Left renal cortex interstitium (tissue), 4 donors: ENCODE measurements at places on chromosomes 1 and 21. TPM values are rescaled to one million over a fixed set of nuclear protein-coding genes. Genes with fewer than 3 reads are reported as not detected.

DNA sequence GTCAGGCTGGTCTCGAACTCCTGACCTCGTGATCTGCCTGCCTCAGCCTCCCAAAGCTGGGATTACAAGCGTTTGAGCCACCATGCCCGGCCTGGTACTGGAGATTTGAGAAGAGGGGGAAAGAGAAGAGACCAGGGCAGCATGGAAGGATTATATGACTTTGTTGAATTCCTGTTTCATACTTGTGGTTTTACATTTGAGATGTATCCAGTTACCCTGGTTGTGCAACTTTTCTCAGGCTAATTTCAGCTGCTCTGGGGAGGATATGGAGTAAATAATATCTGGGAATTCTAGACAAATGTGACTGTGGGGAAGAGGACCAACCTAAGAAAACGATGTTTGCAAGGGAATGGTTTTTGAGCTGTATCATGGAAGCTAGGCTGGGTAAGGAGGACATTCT is 89.5 kb upstream of the GREM2 start:
- DNase-seq: no peak

DNA sequence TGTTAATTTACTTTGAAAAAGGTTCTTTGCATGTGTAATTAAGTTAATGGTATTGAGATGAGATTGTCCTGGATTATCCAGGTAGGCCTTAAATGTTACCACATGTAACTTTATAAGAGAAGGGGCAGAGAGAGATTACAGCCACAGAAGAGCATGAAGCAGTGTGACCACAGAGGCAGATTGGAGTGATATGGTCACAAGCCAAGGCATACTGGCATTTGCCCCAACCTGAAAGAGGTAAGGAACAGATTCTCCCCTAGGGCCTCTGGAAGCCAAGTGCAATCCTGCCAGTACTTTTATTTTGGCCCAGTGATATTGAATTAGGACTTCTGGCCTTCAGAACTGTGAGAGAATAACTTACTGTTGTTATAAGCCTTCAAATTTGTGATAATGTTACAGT is 23.0 kb downstream of the RNF2 start:
- DNase-seq: no peak

- no peak for DNase-seq
Measured at GRCh38 chr1:60936591-60937342, 145.6 kb upstream of the NFIA start.

GRCh38 chr1:229664133-229664689 is 38.2 kb downstream of the URB2 start:
- DNase-seq: no peak

- no peak for DNase-seq
Measured at GRCh38 chr21:45531393-45532215, 10.6 kb downstream of the SLC19A1 start.

DNA sequence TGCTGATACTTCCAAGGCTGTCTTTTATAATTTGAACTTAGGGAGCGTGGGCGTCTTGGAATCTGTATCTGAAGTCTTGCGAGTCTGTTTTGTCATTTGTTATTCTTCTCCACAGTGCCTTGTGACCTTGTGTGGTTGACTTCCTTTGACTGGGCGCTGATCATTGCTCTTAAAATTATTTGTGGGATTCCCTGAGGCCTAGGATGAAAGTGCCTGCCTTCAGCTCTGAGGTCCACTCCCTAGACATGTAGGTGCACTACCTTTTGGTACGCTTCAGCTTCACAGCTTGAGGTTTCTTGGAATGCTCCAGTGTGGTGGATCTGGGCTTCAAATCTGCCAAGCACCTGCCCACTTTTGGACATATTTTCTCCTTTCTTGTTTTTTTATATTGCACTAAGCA is 50.2 kb upstream of the IGSF5 start:
- no peak for DNase-seq

DNA sequence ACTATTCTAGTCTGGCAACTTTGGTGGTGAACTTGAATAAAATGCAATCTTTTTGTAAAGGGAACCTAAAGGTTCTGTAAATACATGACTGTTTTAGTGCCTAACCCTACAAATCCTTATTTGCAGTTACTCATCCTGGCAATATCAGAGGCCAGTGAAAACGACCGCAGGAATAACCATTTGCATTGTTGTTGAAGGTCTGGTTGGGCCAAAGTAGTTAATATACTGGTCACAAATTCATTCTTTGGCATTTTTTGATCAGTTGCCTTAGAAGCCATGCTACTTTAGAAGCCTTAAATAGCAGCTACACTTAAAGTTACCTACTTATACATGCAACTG is 93.7 kb downstream of the AHCTF1 start:
- no peak for DNase-seq

- DNase-seq: no peak
Measured at GRCh38 chr21:38913120-38913892, 107.6 kb downstream of the ETS2 start.

DNA sequence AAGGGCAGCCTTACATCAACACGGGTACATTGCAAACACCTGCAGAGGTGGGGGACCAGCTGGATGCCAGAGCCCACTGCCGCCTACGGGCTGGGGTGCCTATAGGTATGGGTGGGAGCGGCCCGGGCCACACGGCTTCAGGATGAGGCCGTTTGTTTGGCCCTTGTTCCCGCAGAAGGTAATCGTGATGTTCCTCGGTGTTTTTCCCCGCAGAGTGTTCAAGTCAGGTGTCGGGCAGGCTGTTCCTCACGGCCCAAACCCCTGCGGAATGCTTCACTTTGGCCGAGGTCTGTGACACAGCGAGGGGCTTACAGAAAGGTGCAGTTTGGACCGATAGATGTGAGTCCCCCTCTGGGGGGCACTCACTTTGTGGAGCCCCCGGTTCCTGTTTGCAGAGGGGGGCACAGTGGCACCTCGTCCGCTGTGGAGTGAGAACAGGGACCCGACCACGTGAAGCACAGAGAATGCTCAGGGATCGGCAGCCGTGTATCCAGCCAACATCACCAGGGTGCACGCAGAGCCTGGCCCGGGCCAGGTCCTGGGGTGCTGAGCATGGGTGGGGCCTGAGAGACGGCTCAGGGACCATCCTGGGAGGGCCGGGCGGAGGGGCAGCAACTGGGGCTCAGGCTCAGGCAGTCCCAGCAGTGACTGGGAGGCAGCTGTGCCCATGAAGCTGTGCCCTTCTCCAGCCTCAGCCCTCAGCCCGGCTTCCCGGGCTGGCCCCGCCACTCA is 453 bp upstream of the TTLL10 start:
- DNase-seq: no peak

- no peak for DNase-seq
Measured at GRCh38 chr21:42094811-42095210, 23.7 kb downstream of the UMODL1 start.

DNA sequence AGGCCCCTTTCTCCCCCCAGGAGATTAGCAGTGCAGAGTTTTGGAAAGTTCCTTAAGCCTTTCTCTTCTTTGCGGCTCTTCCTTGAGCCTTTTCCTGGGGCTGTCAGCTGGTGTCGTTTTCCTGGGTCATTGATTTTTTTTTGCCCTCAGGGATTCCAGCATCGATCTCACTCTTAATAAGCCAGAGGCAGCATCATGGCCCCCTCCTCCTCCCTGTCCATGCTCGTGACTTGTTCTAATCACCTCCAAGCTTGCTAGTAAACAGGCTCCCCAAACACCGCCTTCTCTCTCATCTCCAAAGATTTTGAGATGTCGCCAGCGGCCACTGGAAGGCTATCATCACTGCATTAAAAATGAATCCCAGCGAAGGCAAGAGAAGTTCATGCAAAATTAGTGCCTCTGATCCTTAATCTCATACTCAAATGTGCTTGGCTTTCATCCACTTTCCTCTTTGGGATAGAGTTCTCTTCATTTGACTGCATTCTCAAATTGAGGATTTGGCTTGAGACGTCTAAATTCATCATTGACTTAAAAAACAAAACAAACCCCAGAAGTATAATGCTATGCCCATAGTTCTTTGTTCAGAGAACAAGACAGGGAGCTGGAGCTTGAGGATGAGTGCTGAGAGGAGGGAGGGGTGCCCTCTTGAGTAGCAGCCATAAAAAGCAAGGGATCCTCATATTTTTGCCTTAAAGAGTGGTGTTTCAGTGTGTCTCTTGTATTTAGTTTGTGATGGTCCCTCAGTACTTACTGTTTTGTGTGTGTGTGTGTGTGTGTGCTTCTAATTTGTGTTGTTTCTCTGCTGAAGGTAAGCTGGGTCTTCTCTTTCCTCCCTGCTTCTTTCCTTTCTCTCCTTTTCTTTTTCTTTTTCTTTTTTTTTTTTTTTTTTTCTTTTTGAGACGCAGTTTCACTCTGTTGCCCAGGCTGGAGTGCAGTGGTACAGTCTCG is 3.2 kb downstream of the EVA1C start:
- DNase-seq: no peak

DNA sequence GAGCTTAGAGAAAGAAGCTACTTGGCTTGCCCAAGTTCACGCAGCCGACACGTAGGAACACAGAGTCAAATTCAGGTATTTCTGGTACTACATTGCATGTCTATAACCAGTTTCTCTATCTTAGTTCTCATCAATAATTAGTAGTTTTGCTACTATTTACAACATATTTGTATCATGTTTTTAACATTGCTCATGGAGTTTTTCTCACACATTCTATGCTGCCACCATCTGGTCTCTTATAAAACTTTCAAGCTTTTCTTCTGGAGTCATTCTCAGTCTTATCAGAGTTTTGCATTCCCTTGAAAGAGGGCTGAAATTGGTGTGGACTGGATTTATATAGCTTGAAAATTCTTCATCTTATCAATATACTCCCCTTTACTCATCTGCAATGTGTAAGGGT is 118.8 kb upstream of the PALMD start:
- no peak for DNase-seq

- no peak for DNase-seq
Measured at GRCh38 chr1:1782399-1783221, 4.3 kb upstream of the NADK start.

- no peak for DNase-seq
Measured at GRCh38 chr1:116667078-116667574, 407 bp downstream of the IGSF3 start.

DNA sequence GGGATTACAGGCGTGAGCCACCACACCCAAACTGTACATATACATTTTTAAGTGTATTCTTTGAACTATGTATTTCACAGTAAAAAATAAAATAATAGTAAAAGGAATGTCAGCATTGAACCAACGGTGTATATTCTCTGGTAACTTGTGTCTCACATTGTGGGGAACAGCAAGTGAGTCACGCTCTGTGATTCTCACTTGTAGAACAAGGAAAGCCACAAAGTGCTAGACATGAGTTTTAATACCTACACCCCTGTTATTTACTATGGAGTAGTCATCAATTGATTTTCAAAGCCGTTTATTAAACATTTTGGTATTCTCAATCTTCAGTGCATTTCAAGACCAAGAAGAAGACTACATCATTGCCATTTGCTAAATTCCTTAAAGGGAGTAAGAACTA is 197.2 kb downstream of the GPATCH2 start:
- DNase-seq: no peak

- DNase-seq: no peak
Measured at GRCh38 chr1:201354901-201355295, 22.6 kb downstream of the TNNT2 start.

GRCh38 chr1:43836267-43836951 is 97.2 kb upstream of the ARTN start:
- peak; percentile 26 for DNase-seq

DNA sequence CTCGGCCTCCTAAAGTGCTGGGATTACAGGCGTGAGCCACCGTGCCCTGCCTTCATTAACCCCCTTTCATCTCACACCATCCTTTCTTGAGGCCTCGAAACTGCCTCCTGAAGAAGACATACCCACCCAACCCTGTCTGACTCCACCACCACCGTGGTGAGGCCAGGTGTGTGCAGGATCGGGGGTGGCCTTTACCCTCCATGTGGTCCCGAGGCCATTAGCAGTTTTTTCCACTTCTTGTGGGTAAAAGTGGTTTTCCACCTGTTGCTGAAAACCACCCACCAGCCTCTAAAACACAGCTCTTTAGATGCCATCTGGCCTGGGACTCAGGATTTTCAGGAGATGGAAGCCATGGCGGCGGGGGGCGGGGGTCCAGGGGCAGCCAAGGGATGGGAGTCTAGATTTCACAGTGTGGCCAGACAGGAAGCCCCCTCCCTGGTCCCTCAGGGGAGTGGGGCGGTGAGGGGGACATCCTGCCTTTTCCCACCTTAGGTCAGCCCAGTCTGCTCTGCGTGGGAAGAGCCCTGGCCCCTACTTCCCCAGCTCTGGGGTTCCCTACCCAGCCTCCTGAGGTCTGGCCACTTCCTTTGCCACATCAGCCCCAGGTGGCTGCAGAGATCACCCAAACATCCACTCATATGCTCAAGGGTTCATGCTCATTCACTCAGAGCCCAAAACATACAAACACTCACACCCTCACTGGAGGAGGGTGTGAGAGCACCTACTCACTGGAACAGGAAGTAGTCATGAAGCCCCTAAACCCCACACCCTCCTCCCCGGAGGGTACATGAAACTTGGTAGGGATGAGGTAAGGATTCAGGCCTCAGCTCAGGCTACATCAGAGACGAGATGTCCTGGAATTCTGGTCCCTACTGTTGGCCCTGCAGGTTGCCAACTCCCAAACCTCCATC is 2.3 kb downstream of the FGR start:
- DNase-seq: no peak

DNA sequence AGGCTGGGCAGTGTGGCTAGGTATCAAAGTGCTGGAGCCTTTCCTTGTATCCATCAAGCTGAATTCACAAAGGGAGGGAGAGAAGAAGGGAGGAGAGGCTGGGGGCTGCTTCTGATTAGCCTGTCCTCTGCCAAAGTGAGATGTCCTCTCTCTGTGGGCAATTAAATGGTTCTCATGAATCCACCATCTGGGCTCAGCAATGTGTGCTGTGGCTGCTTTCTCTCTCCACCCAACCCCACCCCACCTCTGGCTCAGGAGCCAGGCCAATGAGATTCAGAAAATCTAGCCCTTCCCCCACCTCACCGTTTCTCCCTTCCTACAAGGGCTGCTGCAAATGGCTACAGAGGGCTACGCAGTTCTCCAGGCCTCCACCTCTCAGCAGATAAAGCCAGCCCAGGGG is 154.6 kb downstream of the TENT5C start:
- DNase-seq: no peak

- DNase-seq: no peak
Measured at GRCh38 chr1:101144671-101145448, 92.0 kb upstream of the S1PR1 start.

GRCh38 chr1:173474097-173474779 is 2.9 kb upstream of the PRDX6 start:
- DNase-seq: no peak

The CLCNKB gene
- 37.3 TPM for polyA plus RNA-seq

The CMPK1 gene
- 66.2 TPM for polyA plus RNA-seq

The F5 gene
- 1.9 TPM for polyA plus RNA-seq

The RHEX gene
- polyA plus RNA-seq: 2.1 TPM

The UMODL1 gene
- polyA plus RNA-seq: not detected

The PLPP3 gene
- 128 TPM for polyA plus RNA-seq
